ENCODE measurements at places on chromosomes 6 and 20. TPM values are rescaled to one million over a fixed set of nuclear protein-coding genes. Genes with fewer than 3 reads are reported as not detected.

GRCh38 chr6:65505736-65506135 lies 201.3 kb downstream of the EYS start:
- DNase-seq: no peak

DNA sequence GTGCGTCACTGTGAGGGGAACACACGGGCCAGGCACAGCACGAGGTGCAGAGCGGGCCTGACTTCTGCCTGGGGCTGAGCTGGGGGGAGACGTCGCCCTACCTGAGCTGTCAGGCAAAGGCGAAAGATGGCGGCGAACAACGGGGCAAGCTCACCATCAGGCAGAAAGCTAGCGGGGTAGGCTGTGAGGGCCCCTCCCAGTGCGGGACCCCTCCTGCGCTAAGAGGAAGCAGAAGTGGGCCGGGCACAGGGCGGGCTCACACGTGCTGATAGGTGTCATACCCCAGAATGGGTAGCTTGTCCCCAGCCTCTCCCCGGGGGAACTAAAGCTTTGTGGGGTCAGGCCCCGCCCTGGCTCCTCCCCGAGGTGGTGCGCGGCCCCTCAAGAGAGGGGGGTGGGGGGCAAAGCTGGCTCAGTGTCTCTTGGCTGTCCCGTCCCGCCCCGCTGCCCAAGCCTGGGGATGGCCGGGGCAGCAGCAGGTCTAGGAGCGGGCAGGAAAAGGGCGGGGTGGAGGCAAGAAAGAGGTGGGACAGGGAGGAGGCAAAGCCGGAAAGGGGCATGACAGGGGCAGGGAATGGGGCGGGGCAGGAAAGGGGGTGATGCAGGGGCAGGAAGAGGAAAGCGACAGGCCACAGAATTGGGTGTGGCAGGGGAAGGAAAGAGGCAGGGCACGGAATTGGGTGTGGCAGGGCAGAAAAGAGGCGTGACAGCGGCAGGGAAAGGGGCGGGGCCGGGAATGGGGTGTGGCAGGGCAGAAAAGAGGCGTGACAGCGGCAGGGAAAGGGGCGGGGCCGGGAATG lies 14.7 kb downstream of the UCKL1 start:
- no peak for DNase-seq

DNA sequence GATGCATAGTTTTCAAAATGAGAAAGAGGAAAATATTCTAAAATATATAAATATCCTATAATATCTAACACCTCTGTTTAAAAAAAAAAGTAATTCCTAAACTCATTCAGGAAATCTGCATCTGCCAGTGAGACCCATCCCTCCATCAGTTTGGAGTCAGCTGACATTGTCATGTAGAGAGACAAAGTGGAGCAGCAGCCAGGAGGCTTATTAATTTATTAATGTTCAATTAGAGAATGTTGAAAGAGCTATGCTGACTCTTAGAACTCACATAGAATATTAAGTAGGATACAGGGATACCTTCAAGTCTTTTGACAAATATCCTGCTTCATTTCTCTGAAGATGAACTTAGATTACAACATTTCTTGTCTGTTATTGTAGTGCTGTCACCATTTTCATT lies 12.8 kb upstream of the PERP start:
- DNase-seq: no peak

GTSF1L gene
- not detected for total RNA-seq

- DNase-seq: no peak
These were observed 390.8 kb downstream of the GJA1 start for GRCh38 chr6:121826156-121826810.

ENPP4 gene
- 13.8 TPM for total RNA-seq

DNA sequence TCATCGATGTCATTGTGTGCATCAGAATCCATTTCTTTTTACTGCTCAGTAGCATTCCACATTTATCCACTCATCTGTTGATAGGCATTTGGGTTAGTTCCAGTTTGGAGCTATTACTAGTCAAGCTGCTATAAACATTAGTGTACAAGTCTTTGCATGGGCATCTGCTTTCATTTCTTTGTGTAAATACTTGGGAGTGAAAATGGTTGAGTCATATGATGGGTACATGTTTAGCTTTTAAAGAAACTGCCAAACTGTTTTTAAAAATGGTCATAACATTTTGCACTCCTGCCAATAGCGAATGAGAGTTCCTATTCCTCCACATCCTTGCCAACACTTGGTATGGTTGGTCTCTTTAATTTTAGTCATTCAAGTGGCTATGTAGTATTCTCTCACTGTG lies 21.2 kb upstream of the SLC22A2 start:
- no peak for DNase-seq

- no peak for DNase-seq
These were observed 54.4 kb upstream of the CCDC28A start for GRCh38 chr6:138719011-138719635.

DEFB128 gene
- total RNA-seq: not detected

DNA sequence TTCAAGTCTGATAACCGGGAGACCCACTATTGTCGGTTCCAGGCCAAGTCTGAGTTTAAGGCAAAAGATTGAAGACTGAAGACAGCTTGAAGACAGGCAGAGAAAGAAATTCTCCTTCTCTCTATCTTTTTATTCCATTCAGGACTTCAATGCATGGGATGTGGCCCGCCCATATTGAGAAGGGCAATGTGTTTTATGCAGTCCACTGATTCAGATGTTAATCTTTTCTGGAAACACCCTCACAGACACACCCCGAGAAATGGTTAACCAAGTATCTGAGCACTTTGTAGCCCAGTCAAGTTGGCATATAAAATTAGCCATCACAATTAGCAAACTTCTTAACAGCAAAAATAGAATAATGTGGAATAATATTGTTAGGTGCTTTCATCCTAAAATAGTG lies 75.5 kb upstream of the FABP7 start:
- DNase-seq: no peak

GRCh38 chr6:139996253-139996834 lies 621.9 kb upstream of the CITED2 start:
- DNase-seq: no peak

FNDC1 gene
- total RNA-seq: 4.6 TPM

- DNase-seq: peak; percentile 70
These were observed 3.9 kb upstream of the MICB start for GRCh38 chr6:31493875-31494694.

GRCh38 chr6:118896339-118897136 lies 2.6 kb downstream of the ASF1A start:
- no peak for DNase-seq

DUSP15 gene
- 49.4 TPM for total RNA-seq

DNA sequence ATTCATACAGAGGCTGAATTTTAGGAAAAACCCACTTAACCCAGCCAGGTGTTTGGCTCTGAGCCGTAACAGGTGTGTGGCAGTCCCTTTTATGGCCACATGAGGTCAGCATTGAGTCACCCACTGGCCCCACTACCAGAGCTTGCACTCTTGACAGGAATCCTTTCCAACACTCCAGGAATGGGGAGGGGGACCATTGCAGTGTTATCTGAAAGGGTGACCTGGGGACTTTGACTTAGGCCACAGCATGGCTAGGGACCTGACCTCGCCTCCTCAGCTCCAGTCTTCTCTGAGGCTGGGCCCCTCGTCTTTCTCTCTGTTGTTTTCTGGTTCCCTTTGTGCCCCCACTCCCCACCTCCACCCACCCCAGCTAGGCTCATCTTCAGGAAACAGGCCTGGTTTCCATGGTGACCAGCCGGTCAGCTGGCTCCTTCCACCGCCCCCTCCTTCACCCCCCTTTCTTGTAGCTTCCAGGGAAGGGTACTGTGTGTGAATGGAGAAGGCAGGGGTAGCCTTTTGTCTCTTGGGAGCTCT lies 2.1 kb upstream of the TMEM151B start:
- DNase-seq: peak; percentile 64

- no peak for DNase-seq
These were observed 8.7 kb downstream of the SGK2 start for GRCh38 chr20:43567477-43567876.

FRS3 gene
- 10.3 TPM for total RNA-seq

SNAP25 gene
- total RNA-seq: 0.39 TPM

- DNase-seq: no peak
These were observed 78.5 kb downstream of the FARS2 start for GRCh38 chr6:5339786-5340185.

- DNase-seq: no peak
These were observed 886.7 kb downstream of the TBC1D32 start for GRCh38 chr6:120447605-120448004.

DNA sequence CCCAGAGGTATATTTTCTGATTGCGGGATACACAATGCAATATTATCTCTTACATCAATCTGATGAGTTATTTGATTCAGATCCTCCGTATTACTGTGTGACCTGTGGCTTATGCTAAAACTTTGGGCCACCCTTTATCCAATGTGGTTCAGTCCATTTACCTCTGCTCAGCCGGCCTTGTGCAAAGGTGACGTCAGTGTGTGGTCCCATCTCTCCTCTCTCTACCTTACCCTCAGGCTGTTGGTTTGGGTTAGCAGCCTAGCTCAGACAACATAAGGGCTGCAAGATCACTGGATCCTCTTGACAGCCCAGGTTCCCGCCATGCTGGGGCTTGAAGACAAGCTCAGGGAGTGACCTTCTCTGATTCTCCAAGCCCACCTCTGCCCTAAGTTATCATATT lies 33.0 kb downstream of the SNHG17 start:
- no peak for DNase-seq

DNA sequence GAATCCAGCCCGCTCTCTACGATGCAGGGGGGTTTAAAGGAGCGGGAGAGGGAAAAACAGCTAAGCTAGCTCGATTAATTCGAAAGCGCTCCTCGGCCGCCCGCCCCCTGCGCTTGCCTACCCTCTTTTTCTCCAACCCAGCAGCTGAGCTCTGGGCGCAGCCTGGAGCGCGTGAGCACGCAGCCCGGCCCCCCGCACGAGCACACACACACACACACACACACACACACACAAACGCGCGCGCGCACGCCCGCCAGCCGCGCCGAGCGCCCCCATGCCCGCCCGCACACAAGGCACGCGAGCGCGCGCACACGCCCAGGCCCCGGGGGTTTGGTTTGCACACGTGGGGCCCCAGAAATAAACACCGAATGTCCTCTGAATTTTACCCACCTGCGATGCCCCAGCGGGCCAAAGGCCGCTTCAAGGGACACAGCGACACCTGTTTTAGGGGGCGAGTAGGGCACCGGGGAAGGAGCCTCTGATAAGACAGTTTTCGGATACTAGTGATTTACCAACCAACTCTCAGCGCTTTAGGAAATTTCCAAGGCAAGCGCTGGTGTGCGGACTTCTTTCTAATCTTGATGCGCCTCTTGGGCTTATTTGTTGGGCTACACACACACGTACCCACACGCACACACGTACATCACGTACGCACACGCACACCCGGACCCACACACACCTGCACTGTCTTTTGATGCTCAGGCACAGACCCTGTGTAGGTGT lies 802 bp upstream of the NRN1 start:
- no peak for DNase-seq

GRCh38 chr6:44253307-44254101 lies 3.8 kb downstream of the SLC35B2 start:
- DNase-seq: no peak

DNA sequence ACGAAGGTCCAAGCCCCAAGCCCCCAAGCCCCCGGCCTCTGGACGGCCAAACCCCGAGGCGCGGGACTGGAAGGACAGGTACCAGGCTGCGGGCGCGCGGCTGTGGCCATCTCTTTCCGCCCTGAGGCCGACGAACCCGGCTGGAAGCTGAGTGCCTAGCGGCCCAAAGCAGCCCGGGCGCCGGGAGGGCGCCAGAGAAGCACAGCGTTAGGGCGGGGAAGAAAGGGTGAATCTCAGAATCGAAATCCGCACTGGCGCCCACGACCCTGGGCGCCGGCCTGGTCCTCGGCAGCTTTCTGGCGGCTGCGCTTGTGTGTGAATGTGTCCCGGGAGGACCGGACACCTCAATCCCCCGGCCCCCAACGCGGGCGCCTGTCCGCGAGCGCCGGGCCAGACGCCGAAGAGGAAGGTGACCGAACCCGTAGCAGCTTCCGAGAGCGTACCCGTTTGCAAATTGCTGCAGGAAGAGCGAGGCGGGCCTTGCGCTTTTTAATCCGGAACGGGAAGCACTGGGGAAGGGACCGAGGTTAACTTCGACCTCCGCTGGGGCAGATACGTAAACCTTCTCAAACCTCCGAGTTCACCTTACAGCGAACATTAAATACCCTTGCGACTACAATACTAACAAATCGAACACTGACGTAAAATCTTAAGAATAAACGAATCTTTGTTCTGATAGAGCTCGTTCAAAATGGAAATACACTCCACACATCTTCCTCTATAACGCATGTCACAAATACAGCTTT lies 2.9 kb downstream of the NRN1 start:
- no peak for DNase-seq

LIME1 gene
- 11.4 TPM for total RNA-seq

GRCh38 chr6:68572525-68572924 lies 62.6 kb upstream of the ADGRB3 start:
- DNase-seq: no peak

GSTA4 gene
- total RNA-seq: 26.2 TPM

DNA sequence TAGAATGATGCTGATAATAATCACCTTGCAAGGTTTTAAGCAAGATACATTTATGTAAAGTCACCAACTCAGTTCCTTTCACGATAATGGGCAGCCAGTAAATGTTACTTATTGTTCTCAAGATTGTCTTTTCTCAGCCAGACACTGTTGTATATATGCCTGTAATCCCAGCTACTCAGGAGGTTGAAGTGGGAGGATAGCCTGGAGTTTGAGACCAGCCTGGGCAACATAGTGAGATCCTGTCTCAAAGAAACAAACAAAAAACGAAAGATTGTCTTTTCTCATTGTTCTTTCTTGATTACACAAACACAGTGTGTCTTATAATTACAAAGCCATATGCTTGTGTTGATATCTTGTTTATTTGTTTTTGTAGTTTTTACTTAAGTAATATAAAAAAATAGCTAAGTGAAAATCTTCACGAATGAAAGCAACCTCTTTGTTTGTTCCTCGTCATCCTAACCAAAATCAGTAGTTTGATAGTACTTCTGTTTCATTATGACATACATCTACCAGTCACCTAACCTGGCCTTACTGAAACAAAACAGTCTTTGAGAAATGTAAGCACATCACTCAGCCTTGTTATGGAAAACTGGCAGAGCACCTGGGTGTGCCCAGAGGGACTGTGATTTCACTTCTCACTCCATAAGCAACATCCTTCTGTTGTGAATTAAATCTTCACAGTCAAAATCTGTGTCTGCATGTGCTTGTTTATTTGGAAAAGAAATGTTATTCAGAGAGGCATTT lies 436.2 kb upstream of the SOX4 start:
- DNase-seq: no peak

- DNase-seq: no peak
These were observed 12.5 kb upstream of the ALDH8A1 start for GRCh38 chr6:134962421-134962820.

RAB32 gene
- total RNA-seq: 25.7 TPM

DNA sequence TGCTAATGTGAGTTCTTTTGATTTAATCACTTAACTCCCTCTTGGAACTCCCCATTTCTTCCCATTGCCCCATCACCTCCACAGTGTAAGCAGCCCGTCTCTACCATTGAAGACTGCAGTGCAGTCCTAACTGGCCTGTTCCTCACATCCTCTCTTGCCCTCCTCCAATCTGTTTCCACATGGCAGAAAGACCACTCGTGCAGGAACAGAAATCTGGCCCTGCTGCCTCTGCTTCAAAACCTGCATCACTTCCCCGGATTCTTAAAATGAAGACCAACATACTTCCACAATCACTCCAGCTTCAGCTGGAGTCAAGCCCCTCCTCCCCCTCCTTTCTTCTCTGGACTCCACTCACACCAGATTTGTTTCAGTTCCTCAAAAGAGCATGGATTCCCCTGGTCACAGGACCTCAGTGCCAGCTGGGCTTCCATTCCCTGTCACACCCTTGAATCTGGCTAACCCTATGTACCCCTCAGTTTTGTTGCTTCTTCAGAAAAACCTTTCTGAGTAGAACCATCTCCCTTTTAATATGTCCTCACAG lies 802.3 kb downstream of the MAFB start:
- DNase-seq: peak; percentile 52

GRCh38 chr20:63459070-63459380 lies 13.4 kb downstream of the KCNQ2 start:
- no peak for DNase-seq
